ENCODE measurements at places on chromosomes 7 and 10.

DNA sequence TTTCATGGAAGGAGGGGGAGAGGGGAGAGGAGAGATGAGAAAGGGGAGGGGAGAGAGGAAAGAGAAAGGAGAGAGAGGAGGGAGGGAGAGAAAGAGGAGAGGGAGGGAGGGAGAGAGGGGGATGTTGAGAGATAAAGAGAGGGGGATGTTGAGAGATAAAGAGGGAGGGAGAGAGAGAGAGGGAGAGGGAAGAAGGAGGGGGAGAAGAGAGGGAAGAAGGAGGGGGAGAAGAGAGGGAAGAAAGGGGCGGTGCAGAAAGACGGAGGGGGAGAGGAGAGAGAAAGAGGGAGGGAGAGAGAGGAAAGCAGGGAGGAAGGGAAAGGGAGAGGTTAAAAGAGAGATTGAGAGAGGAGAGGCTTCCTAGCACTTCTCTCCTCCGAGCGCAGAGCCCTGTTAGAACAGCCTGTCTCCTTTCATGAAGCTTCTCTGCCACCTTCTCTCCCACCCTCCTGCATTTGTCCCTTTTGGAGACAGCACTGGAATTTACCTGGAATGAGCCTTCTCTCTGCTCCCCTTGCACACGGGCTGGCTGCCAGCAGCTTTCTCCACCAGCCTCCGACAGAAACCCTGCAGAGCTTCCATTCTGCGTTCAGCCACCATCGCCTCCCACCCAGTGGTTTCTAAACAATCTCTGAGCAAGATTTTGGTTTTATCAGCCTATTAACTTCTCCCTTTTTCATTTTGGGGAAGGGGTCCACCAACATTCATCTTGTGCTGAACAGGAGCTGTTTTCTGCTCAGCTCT is 74.0 kb upstream of the CARD11 start:
- no peak for DNase-seq

GRCh38 chr7:127419196-127419595 is 26.7 kb upstream of the ZNF800 start:
- no peak for DNase-seq

DNA sequence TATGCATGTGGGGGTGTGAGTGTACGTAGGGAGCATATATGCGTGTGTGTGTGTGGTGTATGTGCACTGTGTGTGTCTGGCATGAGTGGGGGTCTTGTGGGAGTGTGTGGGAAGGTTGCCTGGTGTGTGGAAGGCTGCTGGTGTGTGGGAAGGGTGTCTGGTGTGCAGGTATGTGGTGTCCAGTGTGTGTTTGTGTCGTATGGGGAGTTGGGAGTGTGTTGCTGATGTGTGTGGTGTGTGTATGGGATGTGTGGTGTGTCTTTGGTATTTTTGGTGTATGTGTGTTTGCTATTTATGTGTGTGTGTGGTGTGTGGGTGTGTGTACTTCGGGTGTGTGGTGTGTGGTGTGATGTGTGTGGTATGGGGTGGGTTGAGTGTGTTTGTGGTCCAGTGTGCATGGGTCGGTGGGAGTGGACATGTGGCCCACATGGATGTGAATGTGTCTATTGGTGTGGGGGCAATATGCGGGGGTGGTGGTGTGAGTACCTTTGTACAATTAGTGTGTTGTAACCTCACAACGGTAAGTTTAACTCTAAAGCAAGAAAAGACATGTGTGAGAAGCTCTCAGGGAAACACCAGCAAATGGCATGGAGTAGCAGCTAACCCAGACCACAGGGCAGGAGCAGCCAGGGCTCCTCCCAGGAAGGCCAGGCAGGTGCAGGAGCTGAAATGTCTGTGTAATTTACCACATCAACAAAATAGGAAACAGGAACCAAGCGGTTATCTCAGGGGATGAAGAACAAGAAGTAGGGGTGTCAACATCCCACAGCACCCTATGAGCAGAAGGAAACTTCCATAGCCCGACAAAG is 11.9 kb downstream of the ANTXRL start:
- no peak for DNase-seq

GRCh38 chr10:1037098-1037497 is 11.4 kb upstream of the IDI2 start:
- DNase-seq: no peak

DNA sequence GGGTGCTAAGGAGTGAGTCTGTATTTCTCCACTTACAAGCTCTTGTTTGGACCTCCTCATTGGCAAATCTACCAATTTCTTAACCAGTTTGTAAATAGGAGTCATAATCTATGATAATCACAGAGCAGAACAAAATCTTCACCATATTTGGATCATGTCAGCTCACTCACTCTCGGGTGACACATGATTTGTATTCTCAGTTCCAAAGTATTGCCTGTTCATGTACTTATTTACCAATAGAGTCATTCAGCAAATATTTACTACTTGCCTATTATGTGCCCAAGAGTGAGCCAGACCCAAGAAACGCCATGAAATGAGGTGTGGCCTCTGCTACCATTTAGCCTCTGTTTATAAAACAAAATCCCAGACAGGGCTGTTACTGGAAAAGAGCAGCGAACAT is 114.8 kb downstream of the TSPAN12 start:
- DNase-seq: no peak

DNA sequence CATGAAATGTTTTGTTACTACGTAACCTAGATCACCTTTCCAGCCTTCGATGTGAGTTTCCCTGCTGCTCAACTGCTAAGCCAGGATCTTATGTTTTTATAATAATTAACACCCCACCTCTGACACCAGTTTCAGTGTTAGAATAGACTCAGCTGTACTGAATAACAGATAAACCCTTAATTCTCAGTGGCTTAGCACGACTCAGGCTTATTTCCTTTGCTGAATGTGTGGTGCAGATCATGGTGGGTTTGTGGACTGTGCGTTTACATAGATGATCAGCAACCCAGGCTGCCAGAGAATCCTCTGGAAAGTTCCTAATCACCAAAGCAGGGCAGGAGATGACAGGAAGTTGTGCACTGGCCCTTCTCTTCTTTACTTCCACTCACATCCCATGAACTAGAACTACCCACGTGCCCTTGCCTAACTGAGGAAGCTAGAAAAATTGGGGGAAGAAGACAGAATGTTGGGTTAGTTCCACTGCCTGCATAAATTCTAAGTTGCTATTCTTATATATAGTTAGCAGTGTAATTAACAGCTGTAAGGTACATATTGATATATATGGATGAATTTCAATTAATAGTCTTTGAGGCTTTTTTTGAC is 111.8 kb downstream of the MAPK8 start:
- DNase-seq: no peak

DNA sequence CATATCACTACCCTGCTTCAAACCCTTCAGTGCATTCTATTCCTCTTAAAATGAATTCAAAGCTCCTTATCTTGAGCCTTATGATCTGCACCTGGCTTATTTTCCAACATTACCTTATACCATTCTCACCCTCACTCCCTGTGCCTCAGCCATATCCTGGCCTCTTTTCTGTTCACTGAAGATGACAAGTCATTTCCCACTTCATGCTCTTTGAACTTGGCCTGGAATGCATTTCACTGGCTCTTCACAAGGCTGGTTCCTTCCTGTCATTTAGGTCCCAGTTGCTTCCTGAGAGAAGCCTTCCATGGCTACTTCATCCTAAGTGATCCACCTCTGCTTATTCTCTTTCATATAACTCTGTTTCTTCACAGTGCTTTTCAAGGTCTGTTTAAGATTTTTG is 3.2 kb upstream of the LIPF start:
- no peak for DNase-seq

- no peak for DNase-seq
Observed at GRCh38 chr7:147012666-147013065, 896.1 kb downstream of the CNTNAP2 start.

DNA sequence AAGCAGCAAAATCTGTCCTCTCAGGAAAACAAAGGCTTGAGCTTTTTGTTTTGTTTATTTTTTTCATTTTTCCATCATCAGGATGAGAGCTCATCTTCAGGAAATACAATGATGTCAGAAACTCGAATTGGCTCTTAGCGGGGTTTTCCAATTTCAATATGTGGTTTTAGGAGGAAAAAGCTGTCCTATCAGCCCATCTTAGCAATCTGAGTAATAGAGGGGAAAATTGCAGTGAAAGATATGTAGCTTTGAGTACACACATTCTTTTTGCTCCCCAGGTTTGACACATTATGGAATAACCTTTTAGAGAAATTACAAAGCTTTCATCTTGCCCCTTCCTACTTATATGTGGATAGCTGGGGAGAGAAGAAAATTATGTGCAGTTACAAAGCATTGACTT is 113.6 kb upstream of the MYO3A start:
- no peak for DNase-seq

DNA sequence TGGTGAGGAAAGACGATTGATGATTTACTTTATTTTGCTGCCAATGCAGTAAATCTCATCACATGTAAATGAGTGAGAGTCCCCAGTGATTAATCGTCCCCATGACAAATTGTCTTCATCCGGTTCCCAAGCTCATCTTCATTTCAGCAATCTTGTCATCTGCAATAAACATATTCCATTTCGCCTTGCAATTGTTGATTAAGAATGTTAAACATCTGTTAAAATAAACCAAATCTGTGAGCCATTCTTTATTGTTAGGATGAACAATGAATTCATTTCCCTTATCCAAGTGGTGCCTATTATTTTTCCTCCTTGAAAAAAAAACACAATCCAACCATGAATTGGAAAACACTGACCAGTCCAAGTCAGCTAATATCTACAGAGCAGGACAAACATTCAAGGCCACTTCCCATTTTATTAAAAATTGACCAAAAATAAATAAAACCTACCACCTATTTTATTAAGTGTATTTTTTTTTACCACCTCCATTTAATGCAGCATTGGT is 36.5 kb downstream of the NPS start:
- DNase-seq: no peak

DNA sequence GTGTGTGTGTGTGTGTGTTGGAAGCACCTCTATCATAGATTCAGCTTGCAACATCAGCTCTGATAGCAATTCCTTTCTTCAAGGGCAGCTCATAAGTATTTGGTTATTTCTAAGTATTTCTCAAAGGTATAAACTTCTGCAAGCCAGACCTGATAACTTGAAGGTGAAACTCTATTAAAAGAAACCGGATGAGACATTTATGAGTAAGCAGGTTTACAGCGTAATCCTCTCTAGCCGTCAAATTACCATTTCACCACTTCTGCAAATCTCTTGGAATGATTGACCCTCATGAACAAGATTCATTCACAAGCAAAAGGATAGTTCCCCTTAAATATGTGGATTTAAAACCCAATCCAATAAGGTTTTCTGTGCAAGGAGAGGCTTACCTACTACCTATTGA is 23.1 kb downstream of the PDE1C start:
- no peak for DNase-seq

GRCh38 chr7:17274551-17275245 is 23.8 kb upstream of the AHR start:
- DNase-seq: no peak

Measured in stimulated activated CD8-positive, alpha-beta memory T cell treated with anti-CD3 and anti-CD28 coated beads, Interleukin-2, amount 100 ng/mL, for 48 hours (primary cell).